ENCODE measurements at places on chromosomes 5 and 9.

DNA sequence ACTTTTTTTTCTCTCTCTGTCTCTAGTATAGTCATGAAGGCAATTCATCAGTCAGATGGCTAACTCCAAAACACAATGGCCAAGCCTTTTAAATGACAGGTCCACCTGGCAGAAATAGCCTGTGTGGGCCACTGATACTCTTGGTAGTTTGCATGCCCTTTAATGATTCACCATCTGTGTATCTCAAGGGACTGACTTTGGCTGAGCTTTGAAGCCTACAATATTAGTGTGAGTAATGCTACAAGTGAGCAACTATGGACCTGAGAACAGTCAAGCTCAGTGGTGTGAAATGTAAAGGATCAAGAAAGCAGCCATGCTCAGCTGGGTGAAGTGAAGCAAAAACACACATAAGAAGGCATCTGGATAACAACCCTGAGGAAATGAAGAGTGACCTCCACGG lies 506.9 kb downstream of the TLE1 start:
- DNase-seq: no peak

- DNase-seq: no peak
Observed at GRCh38 chr9:129319938-129320481, 141.9 kb upstream of the IER5L start.

GRCh38 chr5:138339091-138339456 lies 1.0 kb downstream of the FAM53C start:
- no peak for DNase-seq

DNA sequence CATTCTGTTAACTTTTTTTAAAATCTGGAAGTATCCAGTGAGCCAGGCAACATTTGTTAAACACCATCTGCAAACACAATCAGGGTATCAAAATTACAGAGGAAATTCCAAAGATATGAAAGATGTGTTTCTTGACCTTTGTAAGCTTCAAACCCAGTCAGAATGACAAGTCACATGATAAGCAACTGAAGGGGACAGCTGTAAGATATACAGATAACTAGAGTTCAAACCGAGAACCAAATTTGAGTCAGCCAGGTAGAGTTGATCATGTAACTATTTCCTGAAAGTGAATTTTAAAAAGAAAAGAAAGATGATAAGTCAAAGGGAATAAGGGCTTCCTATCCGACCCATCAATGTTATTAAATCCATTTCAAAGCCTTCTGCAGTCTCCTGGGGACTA lies 196.2 kb downstream of the DEPDC1B start:
- DNase-seq: no peak

- no peak for DNase-seq
Observed at GRCh38 chr9:113626735-113627495, 163.4 kb downstream of the RGS3 start.

DNA sequence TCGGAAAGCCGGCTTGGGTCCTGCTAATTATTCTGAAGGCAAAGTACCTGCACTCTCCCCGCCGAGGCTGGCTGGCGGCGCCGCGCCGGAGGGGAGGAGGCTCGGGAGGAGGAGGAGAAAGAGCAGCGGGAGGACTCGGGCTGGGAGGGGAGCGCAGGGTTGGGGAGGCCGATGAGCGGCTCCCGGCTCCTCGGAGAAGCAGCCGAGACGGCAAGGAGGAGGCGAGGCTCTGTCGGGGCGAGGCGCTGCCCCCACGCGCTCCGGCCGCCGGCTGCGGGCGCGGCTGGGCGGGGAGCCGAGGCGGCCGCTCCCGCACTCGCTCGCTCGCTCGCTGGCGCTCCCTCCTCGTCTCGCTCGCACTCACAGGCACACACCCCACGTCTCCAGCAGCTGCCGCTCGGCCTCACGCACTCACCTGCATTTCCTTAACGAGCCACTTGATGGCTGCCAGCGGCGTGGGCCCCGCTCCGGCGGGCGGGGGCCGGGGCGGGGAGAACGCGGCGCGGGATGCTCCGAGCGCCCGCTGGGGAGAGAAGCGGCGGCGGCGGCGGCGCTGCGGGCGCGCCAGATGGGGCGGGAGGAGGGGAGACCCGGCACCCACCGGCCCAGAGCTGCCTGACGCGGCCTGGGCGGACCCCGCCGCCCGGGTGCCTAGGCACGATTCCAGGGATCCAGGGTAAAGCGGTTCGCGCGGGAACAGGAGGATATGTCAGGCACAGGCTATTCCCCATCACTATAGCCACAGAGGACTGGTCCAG lies at the start of gene PTPRD:
Gene PTPRD, minus strand, starts transcription at position 362 of the 758 bp plus-strand sequence.
- DNase-seq: no peak

- DNase-seq: no peak
Observed at GRCh38 chr9:90974016-90974415, 172.4 kb downstream of the SYK start.

DNA sequence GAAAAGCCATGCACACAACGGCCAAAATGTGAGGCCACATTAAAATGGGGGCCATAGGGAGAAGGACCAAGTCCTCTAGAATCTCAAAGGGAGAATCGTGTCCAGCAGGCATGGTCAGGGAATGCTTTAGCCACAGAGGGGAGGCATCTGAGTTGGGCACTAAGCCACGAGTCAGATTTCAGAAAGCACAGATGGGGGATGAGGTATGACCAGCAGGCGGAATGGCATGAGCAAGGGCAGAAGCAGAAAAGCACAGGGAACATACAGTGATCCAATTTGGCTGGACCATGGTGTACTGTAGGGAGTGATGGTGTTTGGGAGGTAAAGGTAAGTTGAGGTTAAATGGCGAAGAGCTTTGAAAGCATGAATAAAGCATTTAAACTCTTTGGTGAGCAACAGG lies 214.6 kb downstream of the TLE1 start:
- no peak for DNase-seq

DNA sequence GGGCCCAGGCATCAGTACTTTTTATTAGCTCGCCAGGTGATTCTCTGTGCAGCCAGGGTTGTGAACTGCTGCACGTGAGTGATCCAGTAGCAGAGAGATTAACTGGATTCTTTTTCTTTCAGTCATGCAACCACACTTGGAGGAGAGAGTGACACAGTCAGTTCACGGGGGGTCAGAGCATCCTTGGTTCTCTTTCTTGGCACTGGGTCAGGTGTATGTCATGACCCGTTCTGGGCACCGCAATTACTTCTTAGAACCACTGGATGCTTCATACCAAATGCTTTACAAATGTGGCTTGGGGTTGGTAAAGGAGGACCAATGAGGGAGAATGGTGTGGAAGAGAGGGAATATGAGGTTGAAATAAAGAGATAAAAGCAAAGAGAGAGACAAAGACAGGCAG lies 368.7 kb downstream of the MLLT3 start:
- no peak for DNase-seq

GRCh38 chr9:91004992-91005391 lies 203.4 kb downstream of the SYK start:
- no peak for DNase-seq

DNA sequence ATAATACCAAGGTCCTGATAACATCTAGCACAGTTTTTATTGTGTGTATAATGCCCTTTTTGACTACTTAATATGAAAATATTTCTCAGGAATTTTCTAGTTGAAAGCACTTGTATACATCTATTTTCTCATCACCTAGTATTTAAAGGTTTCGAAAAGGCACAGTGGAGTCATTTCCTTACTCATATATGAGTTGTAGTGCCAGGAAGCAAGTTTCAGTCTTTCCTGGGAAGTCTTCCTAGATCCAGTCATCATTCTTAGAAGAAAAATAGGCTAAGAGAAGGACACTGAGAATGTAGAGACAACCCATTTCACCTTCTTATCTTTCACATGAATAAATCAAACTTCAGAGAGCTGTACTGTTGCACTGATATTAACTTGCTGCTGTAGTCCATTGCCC lies 70.2 kb downstream of the SLC25A46 start:
- no peak for DNase-seq

GRCh38 chr5:73282383-73282782 lies 109.4 kb downstream of the TMEM174 start:
- no peak for DNase-seq

GRCh38 chr9:113857875-113858274 lies 18.2 kb upstream of the ZNF618 start:
- DNase-seq: no peak

- DNase-seq: no peak
Observed at GRCh38 chr9:8857068-8857925, 1057.7 kb upstream of the DMAC1 start.

DNA sequence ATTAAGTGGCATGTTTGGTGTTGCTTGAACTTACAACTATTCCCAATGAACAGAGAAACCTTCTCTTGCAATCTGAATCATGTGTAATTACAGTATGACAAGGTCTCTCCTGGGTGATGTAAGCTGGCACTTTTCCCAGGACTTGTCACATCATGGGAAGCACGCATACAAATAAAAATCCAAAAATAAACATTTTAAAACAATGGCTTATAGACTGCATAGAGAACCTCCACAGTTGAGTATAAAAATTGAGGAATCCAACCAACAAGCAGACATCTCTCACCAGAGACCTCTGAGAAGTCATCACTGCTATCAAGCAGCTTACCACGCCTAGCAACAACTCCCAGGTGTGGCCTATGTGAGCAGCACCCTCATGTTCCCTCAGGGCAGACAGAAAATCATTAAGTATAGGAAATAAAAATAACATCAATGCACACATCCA lies 3.9 kb downstream of the MLLT3 start:
- no peak for DNase-seq

GRCh38 chr9:88435336-88435735 lies 47.1 kb downstream of the SPIN1 start:
- DNase-seq: no peak

GRCh38 chr5:22970491-22970890 lies 117.3 kb upstream of the CDH12 start:
- no peak for DNase-seq

GRCh38 chr5:77305956-77306355 lies 95.5 kb downstream of the PDE8B start:
- DNase-seq: peak; percentile 69

- DNase-seq: no peak
Observed at GRCh38 chr9:127361561-127361960, 35.4 kb upstream of the SLC2A8 start.

DNA sequence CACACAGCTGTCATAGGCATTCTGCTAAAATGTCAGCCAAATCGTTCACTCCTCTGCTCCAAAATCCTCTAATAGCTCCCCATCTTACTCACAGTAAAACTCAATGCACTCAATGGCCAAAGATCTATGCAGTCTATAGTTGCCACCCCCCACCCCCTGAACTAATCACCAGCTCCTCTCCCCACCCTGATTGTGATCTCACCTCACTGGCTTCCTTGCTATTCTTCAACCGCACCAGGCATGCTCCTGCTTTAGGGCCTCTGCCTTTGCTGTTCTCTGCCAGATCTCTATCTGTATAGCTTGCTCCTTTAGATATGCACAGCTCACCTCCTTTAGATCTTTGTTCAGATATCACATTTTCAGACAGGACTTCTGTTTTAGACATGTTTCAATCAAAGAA lies 33.2 kb upstream of the SNX2 start:
- no peak for DNase-seq

DNA sequence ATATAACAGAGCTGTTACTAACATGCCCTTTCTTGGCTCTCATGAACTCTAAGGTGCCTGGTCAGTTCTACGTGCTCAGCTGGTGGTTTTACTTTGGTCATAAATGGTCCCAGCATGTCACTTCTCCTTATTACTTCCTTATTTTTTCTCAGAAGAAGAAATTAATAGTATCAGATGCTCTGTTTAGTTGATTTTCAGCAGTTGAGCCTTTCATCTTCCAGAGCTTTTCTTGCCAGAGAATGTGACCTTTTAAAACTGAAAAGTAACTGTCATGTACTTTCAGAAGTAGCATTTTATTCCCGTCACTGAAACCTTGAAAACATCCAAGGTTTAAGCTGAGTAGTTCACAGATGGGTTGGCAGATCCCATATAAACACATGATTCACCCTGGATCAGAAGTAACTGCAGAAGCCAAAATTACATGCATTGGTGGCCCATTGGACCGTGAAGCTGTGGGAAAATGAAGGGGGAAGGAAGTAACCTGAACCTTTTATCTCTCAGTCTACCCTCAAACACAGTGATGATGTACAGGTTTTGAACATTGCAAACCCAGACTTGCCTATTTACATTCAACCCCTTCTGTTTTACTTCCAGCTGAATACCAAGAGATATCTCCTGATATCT lies 50.5 kb downstream of the HACD4 start:
- peak; percentile 59 for DNase-seq

DNA sequence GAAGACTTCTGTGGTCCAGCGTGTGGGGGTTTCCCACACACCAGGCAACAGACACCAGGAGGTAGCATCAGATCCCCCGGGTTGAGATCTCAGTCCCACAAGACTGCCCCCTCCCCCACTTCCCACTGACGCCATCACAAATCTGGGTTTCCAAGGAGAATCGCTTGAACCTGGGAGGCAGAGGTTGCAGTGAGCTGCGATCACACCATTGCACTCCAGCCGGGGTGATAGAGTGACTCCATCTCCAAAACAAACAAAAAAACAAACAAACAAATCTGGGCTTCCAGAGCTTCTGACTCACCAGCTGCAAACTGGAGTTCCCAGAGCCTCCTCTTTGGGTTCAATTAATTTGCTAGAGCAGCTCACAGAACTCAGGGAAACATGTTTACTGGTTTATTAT lies 4.7 kb upstream of the GBGT1 start:
- no peak for DNase-seq

DNA sequence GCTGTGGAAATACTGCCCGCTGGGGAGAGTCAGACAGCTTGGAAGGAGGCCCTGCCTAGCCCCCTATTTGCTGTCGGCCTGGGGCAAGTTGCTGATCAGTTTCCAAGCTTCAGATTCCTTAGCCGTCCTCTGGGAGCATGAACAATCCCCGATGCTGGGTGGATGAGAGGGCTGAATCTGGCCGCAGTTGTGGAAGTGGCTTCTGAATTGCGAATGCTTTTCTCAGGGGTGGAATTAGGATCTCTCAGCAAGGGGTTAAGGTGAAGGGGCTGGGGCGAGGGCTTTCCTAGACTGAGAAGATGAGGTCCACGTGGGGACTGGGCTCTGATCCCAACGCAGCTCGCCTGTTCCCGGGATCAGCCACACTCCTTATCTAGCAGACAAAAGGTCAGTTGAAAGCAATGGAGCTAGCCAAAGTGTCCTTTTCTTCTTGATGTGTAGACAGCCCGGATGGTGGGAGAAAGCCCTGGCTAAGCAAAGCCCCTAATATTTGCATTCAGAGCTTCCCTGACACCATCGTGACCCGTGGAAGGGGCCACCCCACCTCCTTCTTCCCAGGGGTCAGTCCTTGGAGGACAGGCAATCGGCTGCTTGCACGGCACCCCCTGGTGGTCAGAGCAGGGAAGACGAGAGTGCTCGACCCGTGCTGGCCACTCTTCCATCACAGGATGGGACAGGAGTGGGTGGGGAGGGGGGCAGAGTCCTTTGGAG lies 54.9 kb downstream of the COL15A1 start:
- no peak for DNase-seq

- no peak for DNase-seq
Observed at GRCh38 chr9:123167474-123167873, 100.9 kb downstream of the STRBP start.

Data from BJ (cell line).